ENCODE measurements at places on chromosomes 6 and 20.

DNA sequence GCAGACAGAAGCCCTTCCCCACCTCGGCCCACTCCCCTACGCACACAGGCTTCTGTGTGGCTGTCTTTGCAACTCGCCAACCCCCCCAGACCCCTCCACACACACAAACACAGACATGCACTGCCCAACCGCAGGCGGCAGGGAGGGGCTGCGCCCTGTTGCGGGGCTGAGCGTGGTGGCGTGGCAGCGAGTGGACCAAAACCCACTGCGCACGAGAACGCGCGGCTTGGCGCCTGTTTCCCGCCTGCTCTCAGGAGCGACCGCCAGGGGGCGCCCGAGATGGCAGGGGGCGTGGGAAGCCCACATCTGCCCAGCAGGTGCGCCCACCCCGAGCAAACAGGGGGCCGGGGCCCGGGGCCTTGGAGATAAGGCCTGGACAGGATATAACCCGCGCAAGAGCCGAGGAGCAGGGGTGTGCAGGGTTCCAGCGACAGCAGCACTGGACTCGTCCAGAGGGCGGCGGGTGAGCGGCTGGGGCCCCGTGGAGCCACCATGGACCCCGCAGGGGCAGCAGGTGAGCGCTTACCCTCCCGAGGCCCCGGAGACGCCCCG, at the start of gene RBPJL:
RBPJL (plus strand) TSS at position 410 of the 552 bp plus-strand sequence; CDS start at position 493, 83 bp downstream.
- DNase-seq: no peak

- no peak for DNase-seq
These were observed 20.2 kb upstream of the MICA start for GRCh38 chr6:31383149-31383548.

- DNase-seq: no peak
These were observed 16.3 kb downstream of the NTSR1 start for GRCh38 chr20:62724692-62725595.

- peak; percentile 74 for DNase-seq
These were observed 257.5 kb downstream of the ARID1B start for GRCh38 chr6:157034436-157035230.

DNA sequence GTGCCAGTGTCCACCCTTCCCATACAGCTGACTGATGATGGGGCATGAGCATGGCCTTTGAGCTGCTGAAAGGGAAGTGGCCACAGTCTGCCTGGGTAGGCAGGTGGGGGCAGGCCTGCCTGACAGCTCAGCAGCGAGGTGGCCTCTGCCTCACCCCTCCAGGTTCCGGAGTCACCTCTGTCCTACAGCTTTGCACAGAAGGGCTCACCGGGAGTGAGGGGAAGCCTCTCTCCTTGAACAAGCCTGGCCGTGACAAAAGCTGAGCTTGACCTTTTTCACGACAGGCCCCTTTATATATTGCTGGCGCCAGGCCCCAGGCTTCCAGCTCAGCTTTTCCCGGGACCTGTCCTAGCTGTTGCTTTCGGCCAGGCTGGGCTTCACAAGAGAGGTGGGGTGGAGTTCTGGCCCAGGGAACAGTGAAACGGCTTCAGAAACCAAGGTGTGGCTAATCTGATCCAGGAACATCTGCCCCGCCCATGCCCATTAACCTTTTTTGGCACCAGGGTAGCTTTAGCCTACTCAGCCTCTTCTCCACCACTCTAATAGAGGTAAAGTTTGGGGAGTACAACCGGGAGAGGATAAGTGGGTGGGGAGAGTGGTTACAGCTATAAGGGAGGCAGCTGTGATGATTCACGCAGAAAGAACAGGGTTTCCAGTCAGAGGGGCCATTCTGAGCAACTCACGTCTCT, 42.9 kb downstream of the C6orf132 start:
- DNase-seq: no peak

DNA sequence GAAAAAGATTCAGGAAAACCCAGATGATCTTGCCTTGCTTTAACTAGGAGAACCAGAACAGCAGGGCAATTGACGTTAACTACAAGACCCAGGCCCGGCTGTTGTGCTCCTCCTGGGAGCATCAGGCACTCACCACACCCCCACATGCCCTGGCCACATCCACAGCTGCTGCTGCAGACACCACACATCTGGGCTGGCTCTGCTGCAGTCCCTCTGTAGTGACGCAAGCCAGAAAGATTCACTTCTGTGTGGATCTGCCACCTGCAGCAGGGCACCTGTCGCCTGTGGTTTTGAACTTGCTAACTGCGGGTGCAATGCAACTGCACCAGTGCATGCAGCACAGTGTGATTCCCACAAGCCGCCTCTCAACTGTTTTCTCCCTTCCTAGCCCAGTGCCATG, 228.8 kb downstream of the SYNDIG1 start:
- no peak for DNase-seq

GRCh38 chr20:23937303-23938117, 51.1 kb downstream of the GGTLC1 start:
- DNase-seq: peak; percentile 63

DNA sequence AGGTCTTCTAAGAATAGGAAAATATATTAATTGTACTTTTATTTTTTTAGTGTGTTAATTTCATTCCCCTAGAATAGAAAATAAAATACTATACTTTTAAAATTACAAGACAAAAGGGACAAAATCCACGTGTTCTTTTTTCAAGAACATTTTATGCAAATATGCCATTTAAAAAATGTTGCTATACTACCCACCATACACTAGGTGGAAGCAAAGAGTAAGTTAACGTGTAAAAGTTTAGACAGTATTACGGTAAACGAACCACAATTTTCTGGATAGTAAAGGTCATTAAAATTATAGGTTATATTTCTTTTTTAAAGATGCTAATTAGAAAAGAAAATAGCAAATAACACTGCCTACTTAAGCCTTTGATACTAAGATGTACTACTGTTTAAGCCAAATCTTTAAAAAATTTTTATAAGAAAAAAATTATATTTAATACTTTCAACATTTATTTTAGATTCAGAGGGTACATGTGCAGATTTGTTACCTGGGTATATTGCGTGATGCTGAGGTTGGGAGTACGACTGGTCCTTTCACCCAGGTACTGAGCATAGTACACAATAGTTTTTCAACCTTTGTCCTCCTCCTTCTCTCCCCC, 287.6 kb downstream of the PHF3 start:
- DNase-seq: peak; percentile 62

- DNase-seq: no peak
These were observed 27.2 kb downstream of the INSM1 start for GRCh38 chr20:20395087-20395486.

DNA sequence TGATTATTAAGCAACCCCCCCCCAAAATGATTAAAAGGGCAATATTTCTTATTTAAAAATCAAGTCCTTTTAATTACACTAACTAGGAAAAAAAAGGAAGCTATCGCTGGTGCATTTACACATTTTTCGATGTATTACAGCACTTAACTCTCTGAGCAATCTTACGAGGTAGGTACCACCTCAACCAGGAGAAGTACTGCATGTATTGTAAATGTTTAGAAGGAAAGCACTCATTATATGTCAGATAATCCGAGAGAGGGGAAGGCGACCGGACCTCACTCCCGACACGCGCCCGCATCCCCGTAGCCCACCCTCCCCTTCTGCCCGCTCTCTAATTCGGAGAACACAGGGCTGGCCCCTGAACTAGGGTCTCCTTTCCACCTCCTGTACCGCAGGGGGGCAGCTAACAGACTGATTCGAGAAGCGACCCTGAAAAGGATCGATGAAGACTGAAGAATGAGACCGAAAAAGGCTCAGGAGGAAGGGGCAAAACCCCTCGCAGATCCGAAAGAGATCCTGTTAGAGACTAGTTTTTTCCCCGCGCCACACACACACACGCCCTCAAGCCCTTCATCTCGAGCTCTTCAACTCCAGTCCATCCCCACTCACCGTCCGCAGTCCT, 337 bp downstream of the ESF1 start:
- DNase-seq: no peak

GRCh38 chr20:3900187-3900604, 11.0 kb downstream of the PANK2 start:
- no peak for DNase-seq

- DNase-seq: no peak
These were observed 46.4 kb downstream of the TNFAIP3 start for GRCh38 chr6:137913434-137913833.

DNA sequence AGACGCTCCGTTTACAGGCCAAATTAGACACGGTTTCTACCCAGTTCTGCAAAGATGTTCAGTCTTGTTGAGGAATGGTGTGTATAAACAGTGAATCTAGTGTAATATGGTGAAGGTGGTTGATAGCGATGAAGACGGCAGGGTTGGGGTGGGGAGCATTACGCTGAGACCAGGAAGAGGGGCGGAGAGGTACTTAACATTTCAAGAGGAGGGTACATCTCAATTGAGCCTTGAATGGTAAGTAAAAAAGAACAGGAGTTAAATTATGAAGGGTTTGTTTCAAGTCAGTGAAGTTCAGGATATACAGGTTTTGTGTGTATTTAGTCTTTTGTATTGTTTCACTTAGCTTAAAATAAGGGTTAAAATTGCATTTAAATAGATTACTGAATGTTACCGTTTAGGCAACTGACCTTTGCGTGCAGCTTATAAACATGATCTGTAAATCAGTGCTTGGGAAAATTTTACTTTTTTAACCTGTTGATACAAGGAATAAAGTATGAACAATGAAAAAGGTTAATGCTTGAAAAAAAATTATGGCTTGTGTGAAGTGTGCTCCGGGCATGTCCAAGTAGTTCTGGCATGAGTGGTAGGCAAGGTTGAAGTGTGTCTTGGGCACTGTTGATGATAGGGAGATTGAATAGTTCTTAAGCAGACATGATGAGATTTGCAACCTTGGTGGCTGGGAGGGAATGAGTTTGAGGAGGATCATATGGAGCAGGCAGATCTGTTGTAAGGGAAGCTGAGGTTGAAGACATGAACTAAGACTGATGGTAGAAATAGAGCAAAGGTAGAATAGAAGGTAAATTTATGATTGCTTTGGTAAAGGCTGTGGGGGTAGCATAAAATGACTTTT, 842 bp downstream of the POLR1C start:
- DNase-seq: no peak

DNA sequence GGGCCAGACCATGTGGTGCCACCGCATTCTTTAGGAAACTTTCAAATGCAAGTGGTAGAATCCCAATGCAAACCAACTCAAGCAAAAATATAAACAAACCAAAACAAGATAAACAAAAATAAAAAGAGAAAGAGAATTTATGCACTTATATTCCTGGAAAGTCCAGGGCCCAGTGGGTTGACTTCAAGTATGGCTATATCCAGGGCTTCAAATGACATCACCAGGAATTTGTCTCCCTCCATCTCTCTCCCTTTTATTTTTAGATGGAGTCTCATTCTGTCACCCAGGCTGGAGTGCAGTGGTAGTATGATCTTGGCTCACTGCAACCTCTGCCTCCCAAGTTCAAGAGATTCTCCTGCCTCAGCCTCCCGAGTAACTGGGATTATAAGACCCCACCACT, 56.1 kb upstream of the PNRC1 start:
- DNase-seq: no peak

DNA sequence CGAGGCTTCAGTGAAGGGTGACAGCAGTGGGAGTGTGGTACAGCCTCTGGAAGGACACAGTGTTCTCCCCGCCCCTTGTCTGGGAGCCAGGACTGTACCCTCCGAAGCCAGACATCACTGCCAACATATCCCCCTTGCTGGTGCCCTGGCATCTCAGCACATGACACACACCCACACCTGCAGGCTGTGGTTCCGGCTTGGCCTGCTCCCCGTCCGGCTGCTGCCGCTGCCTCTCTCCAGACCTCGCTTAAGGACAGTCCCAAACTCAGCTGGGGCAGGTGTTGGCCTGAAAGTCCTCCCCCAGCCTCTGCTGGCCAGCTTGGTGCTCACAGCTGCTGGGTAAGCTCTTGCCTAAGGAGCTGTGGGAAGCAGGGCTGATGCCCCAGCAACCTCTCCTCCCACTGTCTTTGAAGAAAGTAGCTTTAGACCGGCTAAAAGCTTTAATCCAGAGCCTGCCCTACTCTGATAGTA, 7.0 kb downstream of the EMILIN3 start:
- no peak for DNase-seq

DNA sequence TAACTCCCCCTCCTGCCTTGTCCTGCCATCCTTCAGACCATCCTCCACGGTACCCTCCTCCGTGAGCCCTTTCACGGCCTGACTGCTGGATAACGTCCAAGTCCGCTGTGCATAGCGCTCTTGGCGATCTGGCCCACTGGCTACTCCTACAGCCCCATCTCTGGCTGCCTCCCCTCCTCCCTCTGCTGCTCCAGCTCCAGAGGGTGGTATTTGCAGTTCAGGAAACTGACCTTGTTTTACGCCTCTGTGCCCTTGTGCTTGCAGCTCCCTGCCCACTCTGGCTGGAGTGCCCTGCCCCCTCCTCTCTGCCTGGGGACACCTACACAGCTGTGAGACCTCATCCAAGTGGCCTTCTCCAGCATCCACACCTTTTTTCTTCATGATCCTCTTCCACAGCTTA, 6.5 kb upstream of the RREB1 start:
- DNase-seq: no peak

DNA sequence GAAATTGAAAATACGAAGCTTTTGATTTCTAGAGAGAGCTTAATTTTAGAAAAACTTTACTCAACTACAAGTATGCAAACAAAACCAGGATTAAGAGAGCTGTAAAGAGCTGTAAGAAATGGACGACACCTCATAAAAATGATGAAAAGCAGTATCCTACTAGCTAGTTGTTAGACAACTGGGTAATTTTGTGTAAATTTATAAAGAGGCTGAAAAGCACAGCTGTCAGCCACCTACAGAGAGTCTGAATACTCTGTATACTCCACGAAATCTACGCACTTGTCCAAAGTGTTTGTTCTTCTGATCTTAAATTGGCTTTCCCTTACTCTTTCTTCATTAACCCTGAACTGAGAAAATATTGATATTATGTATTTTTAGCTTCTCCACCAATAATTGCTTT, 808.4 kb upstream of the EPHA7 start:
- no peak for DNase-seq

DNA sequence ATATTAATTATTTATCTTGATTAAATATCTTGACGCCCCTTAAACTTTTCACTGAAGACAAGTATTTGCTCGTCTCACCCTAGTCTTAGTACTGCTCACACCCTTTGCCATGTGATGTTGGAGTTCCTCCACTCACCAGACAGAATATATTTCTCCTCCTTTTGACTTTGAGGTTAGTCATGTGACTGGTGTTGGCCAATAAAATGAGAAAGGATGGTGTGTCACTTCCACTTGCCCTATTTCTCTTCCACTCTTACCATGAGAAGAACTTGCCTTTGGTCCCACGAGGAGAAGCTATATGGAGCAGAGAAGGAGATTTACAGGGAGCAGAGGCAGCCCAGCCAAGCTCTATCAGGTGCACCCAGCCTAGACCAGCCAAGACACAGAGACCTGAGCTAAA, 64.9 kb upstream of the TAB2 start:
- DNase-seq: no peak

Measured in A673 (cell line).